ENCODE measurements at places on chromosomes 16 and 17.

GRCh38 chr17:59607817-59608403 is 11.8 kb upstream of the CLTC start:
- peak; percentile 72 for DNase-seq

GRCh38 chr17:46878055-46878454 is 26.7 kb downstream of the WNT9B start:
- no peak for DNase-seq

DNA sequence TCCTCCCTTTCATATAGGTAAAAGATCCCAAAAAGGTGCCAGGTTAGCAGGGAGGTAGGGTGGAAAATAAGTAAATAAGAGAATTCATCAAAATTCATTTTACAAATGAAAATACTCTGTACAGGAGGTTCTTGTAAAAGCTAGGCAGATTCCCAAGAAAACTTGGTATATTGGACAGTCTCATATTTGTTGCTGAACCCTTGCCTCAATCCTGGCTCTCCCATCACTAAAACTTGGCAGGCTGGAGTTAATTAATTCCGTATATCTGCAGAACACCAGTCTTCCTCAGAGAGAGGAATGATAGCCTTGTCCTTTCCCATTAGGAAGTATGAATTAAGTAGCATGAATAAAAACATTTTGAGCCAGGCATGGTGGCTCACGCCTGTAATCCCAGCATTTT is 66.2 kb upstream of the MTMR4 start:
- no peak for DNase-seq

- no peak for DNase-seq
These were observed 5.5 kb downstream of the NARF start for GRCh38 chr17:82463925-82464566.

DNA sequence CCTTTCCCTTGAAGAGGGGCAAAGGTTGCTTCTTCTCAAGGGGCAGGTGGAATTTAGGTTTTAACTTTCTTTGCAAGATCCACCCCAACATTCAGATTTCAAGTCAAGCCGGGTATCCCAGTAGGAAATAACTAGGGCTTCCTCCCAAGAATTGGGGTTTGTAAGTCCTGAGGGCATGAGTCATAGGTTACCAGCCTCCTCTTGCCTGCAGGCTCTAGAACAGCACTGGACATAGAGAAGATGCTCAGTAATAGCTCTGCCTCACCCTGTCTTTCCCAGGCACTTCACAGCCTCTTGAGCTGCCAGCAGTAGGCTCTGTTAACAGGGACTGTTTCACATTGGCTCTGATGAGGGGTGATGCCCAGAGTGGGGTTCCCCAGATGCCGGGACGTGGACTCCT is 35.8 kb upstream of the ZFP90 start:
- no peak for DNase-seq

GRCh38 chr16:89708481-89708931 is 7.0 kb upstream of the SPATA2L start:
- DNase-seq = no peak

DNA sequence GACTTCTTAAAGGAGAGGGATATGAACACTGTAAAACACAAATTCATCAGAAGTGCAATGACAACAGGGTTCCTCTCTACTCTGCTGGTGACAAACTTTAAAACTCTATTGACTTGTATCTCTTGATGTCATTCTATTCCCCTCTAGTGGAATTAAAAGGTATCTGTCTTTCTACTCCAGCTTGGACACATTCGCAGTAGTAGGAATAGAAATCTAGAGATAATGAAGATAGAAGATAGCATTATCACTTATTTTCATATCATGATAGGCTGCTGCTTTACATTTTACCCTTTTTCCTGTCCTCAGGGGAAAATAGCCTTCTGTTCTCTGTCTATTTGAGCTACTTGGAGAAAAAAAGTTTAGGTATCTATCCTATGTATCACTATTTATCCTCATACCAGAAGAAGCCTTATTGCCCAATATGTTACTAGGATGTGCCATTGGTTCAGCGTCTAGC is 209.6 kb upstream of the CACNG5 start:
- no peak for DNase-seq

GRCh38 chr17:18976201-18976600 is 24.2 kb downstream of the SLC5A10 start:
- no peak for DNase-seq

DNA sequence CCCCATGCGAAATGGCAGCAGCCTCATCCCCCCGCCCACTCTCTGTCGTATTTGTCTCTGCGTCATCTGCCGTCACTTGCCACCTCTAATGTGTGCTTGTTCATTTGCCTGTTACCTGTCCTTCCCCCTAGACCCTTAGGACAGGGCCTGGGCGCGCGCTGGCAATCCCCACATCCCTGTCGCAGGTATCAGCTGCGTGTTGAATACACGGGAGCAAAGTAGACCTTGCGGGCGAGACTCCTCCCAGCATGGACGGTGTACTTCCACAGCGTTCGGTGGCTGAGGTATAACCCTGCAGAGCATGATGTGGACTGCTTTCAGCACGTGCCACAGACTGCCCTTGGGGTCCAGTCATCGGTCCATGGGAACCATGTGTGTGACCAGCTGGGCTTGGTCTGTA is 170.1 kb upstream of the CHMP6 start:
- DNase-seq = no peak

DNA sequence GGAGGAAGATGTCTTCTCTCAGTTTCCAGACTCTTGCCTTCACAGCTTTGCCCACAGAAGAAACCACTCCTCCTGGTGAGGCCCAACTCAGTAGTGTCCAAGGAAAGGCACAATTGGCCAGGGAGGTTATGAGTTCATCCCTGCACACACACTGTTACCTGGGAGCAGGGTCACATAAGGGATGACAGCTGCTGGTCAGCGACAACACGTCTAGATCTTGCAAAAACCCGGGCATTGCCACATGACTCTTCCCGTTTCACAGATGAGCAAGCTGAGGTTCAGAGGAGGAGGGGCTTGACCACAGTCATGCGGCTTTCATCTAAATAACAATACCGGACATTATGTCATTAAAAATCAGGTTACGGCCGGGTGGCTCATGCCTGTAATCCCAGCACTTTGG is 186.0 kb downstream of the COPRS start:
- no peak for DNase-seq

- DNase-seq = no peak
These were observed 597.7 kb downstream of the TMEM114 start for GRCh38 chr16:7992616-7993015.

DNA sequence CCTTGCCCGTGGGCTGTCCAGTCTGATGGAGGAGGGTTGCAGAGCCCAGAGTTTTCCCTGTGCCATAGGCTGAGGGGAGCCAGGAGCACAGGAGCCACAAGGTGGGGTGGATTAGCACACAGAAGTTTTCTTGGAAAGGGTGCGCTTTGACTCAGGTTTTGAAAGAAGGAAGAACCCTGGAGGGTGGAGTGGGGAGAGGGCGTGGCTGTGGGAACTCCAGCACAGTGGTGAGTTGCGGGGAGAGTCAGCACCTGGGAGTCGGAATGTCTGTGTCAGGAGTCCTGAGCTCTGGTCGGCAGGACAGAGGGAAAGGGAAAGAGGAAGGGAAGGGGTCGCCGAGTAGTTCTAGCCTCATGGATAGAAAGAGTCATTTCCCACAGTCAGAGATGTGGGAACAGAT is 8.9 kb upstream of the KRT14 start:
- no peak for DNase-seq

- DNase-seq = peak; percentile 76
These were observed 3.8 kb upstream of the NAT9 start for GRCh38 chr17:74779948-74780400.

DNA sequence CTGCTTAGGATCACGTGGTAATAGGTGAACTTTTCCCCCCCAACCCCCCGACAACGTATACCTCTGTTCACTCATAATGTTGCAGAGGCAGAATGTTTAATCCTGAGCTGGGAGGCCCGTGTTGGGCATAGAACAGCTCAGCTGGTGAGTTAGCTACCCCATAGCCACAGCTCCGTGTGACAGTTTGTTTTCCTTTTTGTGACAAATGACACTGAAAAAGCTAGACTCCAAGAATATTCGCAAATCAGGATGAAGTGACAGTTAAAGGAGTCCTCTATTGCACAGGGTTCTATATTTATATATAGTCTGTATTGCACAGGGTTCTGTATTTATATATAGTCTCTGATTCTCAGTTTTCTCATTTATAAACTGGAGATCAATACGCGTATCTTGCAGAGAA is 33.8 kb downstream of the MYH13 start:
- DNase-seq = no peak

DNA sequence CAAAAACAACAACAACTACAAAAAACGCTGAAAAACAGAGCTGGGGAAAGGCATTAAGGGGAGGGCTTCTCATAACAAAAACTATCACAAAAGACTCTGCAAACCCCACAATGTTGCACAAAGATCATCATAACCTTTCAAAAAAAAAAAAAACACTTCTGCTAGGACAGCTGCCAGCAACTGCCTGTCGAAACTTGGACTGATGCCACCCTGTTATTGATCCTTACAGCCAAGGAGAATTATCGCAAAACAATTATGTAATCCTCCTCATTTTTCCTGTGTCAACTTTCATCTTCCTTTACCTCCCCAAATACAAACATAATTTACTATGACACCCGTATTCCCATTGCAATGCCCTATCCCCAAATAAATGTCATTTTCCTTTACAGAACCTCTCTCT is 9.3 kb downstream of the CCDC40 start:
- no peak for DNase-seq

GRCh38 chr16:56352351-56353053 is 72.8 kb downstream of the AMFR start:
- DNase-seq = no peak

GRCh38 chr17:73533781-73534180 is 110.5 kb downstream of the SDK2 start:
- DNase-seq = no peak

GRCh38 chr17:57511475-57512123 is 233.5 kb downstream of the CCDC182 start:
- no peak for DNase-seq

GRCh38 chr17:72183194-72183685 is 62.4 kb downstream of the SOX9 start:
- no peak for DNase-seq

DNA sequence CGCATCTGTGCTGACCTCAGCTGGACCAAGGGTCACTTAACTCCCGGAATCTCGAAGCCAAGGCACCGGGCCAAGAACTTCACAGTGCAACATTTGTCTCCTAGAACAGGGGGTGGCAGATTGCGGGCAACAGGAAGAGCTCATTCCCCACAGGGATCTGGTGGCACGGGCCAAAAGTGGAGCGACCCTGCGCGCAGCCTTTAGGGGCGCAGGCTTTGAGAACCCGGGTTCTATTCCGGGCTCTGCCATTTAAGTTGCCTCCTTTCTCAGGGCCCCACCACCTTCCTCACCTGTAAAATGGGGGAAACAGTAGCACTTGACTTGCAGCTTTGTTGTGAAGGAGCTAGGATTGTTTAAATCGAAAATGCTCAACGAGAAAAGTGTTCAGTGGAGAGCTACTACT is 651 bp downstream of the SHMT1 start:
- DNase-seq = peak; percentile 28

GRCh38 chr17:77449908-77450741 is 309.4 kb downstream of the SEC14L1 start:
- DNase-seq = peak; percentile 85

DNA sequence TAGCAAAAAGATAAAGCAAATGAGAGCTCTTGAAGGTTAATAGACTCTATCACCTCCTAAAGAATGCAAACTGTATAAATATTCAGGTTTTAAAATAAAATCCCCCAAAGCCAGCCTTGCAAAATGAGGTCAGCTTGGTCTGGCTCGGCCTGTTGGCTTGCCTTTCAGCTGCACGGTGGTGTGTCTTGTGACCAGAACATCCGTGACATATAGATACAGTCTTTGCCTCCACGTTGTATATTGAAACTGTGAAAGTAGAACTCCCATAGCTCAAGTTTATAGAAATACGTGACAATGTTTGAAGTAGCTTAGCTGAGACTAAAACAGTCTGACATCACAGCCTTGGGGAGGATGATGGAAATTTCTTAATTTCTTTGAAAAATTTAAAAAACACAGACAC is 236.6 kb upstream of the MYOCD start:
- DNase-seq = no peak

DNA sequence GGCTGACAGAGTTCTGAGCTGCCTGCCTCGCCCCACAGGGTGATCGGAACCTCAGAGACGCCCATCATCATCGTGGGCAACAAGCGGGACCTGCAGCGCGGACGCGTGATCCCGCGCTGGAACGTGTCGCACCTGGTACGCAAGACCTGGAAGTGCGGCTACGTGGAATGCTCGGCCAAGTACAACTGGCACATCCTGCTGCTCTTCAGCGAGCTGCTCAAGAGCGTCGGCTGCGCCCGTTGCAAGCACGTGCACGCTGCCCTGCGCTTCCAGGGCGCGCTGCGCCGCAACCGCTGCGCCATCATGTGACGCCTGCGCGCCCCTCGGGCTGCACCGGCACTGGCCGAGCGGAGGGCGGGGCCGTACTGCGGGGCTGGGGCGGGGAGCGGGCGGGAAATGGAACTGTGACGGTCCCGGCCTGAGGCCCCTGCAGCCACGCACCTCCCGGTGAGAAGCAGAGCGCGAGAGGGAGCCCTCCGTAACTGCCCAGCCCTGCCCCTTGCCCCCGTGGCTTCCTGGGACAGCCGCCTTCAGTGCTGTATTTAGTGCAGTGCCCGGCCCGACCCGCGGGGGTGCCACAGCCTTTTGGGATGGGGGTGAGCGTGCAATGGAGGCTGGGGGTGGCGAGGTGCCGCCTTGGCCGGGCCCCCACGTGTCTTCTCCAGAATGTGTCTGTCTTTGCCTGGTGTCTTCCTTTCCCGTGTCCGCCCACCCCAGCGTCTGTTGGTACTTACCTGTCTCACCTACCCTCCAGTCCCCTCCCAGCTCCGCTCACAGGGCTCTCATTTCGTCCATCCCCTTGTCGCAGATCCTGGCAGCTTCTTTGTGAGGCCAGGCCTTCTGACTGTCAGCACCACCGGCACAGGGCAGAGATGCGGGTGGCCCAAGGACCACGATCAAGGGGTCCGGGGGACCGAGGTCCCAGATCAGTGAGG is 9.8 kb downstream of the RASL10B start:
- DNase-seq = peak; percentile 50

- no peak for DNase-seq
These were observed 23.6 kb downstream of the DYNLRB2 start for GRCh38 chr16:80564394-80564793.

DNA sequence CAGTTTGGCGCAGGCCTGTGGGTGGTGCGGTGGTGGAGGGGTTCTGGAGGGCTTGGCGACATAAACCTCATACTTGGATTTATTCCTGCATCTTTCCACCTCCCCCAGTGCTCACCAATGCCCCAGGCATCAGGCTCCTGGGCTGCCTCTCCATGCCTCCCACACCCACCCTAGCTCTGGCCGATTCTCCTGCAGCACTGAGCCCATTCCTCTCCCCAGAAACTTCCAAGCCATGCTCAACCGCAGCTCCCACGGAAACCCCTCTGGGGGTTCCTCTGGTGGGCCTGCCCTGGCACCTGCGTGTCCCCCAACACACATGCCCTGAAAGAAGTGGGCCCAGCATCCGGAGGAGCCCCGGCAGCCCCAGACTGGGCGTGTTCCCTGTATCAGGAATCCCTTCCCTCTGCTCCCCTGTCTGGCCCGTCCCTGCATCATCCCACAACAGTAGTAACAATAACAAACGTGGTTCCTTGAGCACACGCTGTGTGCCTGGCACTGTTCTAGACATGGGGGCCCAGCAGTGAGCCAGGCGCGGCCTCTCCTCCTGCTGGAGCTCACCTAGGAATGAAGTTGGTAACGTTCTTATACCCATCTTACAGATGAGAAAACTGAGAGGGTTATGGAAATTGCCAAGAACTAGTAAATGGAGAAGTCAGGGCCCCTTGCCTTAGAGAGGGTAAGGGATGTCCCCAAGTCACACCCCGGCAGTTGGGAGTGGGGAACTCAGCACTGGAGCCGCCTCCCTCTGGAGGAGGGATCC is 2.3 kb downstream of the PRSS21 start:
- DNase-seq = no peak

- DNase-seq = no peak
These were observed 29.4 kb downstream of the COG7 start for GRCh38 chr16:23423496-23424049.

- no peak for DNase-seq
These were observed 102.7 kb downstream of the CLEC16A start for GRCh38 chr16:11047057-11047456.

Data from activated CD4-positive, alpha-beta T cell treated with anti-CD3 and anti-CD28 coated beads for 48 hours (primary cell).